Lung microvascular endothelial cell (primary cell): ENCODE measurements at places on chromosomes 13 and 19.

- DNase-seq, result no peak
Observed at GRCh38 chr13:49373716-49374115, 70.1 kb downstream of the CAB39L start.

GRCh38 chr13:27379694-27380641 is 44.5 kb upstream of the GTF3A start:
- DNase-seq, result peak; percentile 57

DNA sequence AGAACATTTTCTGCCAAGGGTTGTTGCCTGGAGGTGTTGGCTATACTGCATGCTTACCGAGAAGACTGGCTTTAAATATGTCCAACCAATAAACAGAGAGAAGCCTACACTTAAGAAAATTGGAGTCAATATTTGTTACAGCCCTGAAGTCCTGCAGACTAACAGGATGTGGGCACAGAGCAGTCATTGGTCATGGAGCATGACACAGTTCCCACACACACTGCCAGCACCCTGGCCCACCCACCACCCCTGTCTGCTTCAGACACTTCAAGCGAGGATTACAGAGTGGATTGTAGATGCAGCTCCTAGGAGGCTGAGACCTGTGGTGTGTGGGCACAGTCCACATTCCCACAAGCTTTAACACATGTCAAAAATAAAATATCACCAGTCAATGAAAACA is 21.0 kb upstream of the SERP2 start:
- DNase-seq, result no peak

DNA sequence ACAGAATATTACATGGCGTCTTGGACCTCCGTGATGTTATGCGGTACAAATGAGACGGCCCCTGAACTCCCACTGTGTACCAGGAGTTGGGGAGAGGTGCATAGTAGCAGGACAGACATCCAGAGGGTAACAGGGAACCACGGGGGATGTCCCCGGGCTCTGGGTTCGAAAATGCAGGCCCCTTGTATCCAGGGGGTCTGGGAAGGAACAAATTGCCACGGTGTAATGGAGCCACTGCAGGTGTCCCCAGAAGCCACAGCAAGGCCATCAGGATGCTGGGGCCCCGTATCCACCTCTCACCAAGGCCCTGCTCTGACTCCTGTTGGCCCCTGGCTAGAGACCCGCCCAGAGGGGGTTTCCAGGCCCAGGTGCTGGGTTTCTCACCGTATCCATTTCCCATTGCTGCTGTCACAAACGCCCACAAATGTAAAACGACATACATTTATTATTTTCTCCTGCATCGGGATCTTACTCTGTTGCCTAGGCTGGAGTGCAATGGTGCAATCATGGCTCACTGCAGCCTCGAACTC is 77.8 kb downstream of the INSR start:
- DNase-seq, result no peak

DNA sequence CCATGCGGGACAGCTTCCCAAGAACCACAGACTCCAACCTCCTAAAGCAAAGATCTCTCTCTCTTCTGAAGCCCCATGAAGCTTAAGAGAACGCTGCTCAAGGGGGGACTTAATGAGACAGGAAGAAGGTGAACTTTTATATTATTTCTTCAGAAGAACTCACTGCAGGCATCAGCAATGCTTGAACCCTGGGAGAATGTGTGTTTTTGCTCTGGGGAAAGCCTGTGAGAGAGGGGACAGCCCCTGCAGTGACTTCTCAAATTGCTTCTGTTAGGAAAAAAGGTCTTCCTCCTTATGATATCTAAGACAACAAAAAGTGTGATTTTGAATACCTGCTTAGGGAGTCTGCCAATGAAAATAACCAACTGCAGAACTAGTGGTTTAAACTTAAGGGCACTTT is 23.0 kb downstream of the GJA3 start:
- no peak for DNase-seq

GRCh38 chr13:72864142-72865011 is 82.4 kb downstream of the PIBF1 start:
- DNase-seq, result no peak
